Right kidney (tissue), 9 donors: ENCODE measurements at places on chromosomes 2 and 18.

DNA sequence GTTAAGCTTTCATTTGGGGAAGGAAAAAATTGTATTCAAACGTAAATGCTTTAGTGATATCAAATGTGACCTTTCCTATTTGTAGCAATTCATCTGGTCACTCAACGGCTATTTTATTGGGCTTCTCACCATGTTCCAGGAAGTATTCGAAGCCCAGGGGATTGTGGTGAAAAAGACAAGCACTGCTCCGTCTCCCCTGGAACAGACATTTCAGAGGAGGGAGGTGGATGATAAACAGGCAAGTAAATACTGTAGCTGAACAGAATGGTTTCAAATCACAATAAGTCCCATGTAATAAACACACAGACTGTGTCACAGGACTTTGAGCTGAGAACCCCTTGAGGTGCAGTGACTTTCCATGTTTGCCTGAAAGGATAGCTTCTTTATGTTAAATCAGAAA is 464.7 kb upstream of the HNRNPA3 start:
- no peak for DNase-seq

GRCh38 chr18:57801761-57802212 is 1.3 kb downstream of the ATP8B1 start:
- no peak for DNase-seq

DNA sequence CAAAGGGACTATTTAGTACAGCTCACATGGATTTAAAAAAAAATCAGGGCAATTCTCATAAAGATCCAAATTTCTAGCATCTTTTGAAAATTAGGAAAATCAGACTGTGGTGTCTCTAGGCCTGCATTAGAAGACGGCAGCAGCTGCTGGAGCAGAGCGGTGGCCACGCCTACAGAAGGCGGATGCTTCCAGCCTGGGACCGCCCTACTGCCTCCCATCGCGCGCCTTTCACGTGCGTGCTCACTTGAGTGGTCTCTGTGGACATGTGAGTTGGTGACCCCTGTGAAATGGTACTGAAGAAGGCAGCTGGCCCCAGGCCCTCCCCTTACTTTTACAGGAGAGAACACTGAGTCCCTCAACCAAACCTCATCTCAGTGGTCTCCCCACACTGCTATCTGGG is 15.2 kb upstream of the ZFP36L2 start:
- DNase-seq = no peak

- no peak for DNase-seq
These were observed 93.4 kb downstream of the PARD3B start for GRCh38 chr2:204638471-204639194.

DNA sequence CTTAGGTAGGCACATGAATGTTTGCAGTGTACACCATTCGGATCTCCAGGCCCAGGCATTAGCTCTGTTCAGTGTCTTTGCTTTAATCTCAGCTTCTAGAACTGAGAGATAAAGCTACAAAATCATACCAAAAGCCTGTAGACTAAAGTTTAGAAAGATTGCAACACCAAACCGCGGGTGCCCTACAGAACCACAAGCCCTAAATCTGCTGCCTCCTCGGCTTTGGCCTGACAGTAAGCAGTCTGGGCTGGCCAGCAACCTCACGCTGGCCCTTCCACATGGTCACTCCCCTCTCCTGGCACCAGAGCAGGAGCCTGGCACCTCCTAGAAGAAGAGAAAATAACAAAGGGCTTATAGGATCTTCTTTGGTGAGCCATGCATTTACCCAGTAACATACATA is 8.9 kb upstream of the OSR1 start:
- no peak for DNase-seq

DNA sequence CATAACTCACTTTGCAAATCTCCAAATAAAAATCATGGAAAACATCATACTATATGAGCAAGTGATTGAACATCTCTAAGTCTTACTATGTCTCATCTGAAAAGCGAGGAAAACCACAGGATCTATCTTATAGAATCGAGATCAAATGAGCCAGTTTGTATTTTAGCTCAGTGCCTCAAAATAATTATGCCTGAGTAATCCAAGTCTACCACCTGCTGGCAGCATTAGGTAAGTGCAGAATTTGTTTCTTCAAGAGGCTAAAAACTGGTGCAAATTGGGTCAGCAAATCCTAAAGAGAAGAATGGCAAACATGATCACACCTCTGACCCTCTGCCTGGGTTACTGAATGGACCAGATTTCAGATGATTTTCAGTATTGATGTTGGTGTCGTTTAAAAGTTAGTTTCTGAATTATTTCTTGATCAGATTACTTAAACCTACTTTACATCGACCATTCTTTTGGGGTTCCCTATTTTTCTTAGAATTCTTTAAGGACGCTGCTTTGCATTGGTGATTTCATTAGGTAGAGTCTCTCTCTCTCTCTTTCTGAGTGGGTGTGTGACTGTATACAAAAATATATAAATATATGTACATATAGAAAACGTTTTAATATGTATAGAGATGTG is 12.7 kb upstream of the FHOD3 start:
- peak; percentile 14 for DNase-seq

DNA sequence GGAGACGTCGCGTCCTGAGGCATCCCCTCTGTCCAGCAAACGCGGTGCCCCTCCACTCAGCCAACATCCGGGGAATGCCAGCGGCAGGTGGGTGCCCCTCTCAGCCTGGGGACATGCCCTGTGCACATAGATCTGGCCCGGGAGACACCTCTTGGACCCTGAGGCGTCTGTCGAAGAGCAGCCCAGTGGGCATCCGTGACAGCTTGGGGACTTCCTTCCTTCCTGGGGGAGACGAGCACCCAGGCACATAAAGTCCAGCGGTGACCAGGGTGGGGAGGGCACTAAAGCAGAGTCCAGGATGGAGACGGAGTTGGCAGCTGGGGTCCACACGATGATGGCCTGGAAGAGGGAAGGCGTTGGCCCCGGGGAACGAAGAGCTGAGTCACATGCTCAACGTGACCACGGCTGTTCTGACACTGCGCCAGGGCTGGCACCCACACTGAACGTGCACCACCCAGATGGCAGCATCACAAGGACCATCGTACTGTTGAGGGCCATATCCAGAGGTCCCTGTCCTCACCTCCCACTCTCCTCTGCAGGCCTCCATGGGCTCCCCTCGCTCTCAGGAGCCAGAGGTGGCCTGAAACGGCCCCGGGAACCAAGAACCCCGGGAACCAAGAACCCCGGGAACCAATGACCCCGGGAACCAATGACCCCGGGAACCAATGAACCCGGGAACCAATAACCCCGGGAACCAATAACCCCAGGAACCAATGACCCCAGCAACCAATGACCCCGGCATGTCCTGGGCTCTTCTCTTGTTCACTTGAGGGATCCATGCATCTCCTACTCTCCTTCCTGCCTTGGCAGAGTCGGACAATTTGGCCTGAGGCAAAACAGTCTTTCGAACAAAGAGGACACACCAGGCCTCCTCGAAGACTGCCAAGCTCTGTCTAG is 22.6 kb downstream of the HDAC4 start:
- DNase-seq = no peak

DNA sequence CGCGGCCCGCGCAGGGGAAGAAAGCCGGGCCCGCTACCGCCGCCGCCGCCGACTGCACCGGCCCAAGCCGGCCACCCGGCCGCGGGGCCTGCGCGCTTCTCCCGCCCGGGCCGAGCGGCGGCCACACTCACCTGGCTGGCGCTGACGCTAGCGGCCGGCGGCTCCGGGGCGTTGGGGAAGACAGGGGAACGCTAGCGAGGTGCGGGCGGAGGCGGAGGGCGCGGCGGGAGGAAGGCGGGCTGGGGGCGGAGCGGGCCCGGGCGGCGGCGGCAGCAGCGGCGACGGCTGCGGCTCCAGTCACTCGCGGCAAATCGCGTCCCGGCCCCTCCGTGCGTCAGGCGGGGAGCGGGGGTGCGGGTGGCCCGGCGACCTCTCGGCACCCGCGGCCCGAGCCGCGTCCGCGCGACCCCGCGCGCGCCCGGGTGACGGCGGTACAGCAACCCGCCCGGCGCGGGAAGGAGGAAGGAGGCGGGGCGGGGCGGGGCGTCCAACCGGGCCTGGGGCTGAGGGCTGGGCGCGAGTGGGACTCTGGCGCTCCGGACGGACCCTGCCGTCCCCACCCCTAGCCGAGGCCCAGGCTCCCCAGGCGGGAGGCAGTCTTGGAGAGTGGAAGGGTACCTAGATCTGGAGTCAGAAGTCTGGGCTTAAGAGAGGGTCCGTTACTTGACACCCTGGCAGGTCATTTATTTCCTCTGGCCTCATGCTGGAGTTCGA is at the start of gene SESTD1:
Gene SESTD1, minus strand, starts transcription at position 465 of the 714 bp plus-strand sequence. CDS start 72,991 bp downstream, outside the sequence.
- DNase-seq = peak; percentile 76

DNA sequence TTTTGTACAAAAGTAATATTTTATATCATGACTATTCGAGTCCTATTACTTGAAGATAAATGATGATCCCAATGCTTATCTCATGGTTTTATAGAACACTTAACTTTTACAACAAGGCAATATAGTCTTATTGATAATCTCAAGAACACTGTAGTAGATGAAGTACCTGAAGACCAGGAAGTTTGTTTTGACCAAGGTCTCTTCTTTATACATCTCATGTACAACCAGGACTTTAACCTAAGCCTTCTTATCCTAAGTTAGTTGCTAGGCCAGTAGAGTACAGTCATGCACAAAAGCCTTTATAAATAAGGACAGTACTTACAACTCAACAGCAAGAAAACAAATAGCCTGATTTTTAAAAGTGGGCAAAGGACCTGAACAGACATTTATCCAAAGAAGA is 147.7 kb upstream of the NOSTRIN start:
- no peak for DNase-seq

- peak; percentile 94 for DNase-seq
These were observed at the start of gene HOXD1 for GRCh38 chr2:176187899-176188773. Gene HOXD1 (plus strand): TSS chr2:176188668. CDS start chr2:176188802, 134 bp downstream.
